ENCODE measurements at places on chromosomes 7 and 10. TPM values are rescaled to one million over a fixed set of nuclear protein-coding genes. Genes with fewer than 3 reads are reported as not detected.

- H3K27ac ChIP-seq, result no peak overlapping the region
- H3K36me3 ChIP-seq, result no peaks in the 10 kb centered on the region
- H3K4me1 ChIP-seq, result no peaks in the 10 kb centered on the region
- H3K27me3 ChIP-seq, result no peaks in the 10 kb centered on the region
- no peak for DNase-seq
Measured at GRCh38 chr10:16867556-16867955, 50.3 kb upstream of the RSU1 start.

DNA sequence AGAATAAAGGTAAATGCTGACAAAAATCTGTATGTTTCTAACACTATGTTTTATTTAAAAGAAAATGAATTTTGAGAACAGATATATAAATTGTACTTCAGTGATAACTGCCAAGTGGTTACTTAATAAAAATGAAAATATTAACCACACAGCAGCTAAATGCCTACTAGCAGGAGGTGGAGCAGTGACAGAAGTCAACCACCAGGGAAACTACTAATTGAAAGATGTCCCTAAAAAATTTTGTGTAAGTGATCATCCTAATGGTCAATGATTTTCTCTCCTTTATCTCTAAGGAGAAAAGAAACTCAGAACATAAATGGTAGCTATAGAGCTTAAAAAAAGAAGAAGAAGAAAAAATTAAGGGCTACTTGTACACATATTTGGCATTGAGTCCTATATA, 22.9 kb downstream of the WNT16 start:
- no peaks in the 10 kb centered on the region for H3K4me1 ChIP-seq
- no peak overlapping the region for H3K27ac ChIP-seq
- no peak overlapping the region for H3K4me3 ChIP-seq
- no peak for DNase-seq
- H3K27me3 ChIP-seq, result no peaks in the 10 kb centered on the region
- peaks cover 38% of the 10 kb centered on the region for H3K36me3 ChIP-seq

DNA sequence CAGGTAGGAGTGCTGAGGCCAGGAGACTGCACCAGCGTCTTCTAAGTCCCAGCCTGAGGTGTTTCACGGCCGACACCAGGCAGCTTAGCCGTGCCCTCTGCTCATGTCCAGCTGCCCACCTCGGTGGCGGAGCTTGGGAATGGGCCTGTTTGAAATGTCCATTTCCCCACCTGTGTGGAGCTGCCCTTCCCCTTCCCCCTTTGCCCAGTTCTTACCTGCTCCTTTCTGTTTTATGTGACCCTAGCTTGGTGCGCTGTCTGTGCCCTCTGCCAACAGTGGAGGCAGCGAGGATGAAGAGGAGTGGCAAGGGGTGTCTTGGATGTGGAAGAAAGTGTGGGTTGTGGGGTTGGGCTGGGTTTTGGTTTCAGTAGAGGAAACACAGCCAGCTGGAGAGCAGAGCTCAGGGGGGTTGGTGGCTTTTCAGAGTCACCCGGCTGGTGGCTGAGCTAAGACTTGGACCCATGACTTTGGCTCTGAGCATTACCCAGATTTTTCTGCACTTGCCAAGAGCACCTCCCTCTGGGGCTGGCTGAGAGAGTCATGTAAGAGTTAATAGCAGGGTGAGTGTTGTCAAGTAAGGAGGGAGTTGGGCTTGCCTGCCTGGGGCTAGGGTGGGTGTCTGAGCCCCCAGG, 37.4 kb downstream of the GBX1 start:
- no peaks in the 10 kb centered on the region for H3K4me1 ChIP-seq
- no peak for DNase-seq
- H3K4me3 ChIP-seq, result no peak overlapping the region
- H3K27me3 ChIP-seq, result no peaks in the 10 kb centered on the region

The CHAT gene
- total RNA-seq, result not detected

DNA sequence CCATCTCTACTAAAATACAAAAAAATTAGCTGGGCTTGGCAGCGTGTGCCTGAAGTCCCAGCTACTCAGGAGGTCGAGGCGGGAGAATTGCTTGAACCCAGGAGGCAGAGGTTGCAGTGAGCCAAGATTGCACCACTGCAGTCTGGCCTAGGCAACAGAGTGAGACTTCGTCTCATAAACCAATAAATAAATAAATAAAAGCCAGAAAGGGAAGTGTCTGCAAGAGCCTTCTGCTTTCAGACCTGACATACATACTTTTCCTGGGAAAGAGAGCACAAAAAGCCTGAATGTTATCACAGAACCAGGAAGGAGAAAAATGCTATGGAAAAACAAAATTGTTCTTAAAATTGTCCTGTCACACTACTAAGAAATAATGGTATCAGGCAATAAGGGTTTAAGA, 4.1 kb upstream of the KIF5B start:
- no peak for DNase-seq
- no peaks in the 10 kb centered on the region for H3K36me3 ChIP-seq
- H3K27ac ChIP-seq, result no peak overlapping the region

The MALRD1 gene
- total RNA-seq, result not detected

GRCh38 chr10:30647089-30647488, 17.5 kb upstream of the LYZL2 start:
- no peak overlapping the region for H3K27ac ChIP-seq
- peaks cover 5% of the 10 kb centered on the region for H3K27me3 ChIP-seq
- no peaks in the 10 kb centered on the region for H3K4me1 ChIP-seq
- no peak for DNase-seq
- no peaks in the 10 kb centered on the region for H3K36me3 ChIP-seq

The ASZ1 gene
- not detected for total RNA-seq

The MCMBP gene
- 28.6 TPM for total RNA-seq

GRCh38 chr7:2331707-2332106, 17.5 kb upstream of the SNX8 start:
- DNase-seq, result no peak
- no peak overlapping the region for H3K27ac ChIP-seq
- no peaks in the 10 kb centered on the region for H3K36me3 ChIP-seq
- H3K4me3 ChIP-seq, result no peak overlapping the region

DNA sequence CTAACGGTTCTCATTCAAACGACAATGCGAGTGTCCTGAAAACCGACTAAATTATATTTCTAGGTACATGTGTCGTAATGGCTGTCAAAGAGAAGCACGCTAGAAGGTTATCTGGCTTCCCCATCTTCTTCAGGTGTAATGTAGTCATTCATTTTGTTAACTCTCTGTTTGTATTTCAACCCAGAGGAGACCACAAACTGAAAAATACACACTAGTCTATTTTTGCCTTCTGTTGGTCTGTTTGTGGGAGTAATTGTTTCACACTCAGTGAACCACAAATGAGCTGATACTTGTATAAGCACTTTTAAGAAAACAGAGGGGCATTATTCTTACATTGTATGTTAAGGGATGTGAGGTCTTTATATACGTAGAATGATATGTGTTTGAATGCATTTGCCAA, 305.9 kb downstream of the GATA3 start:
- H3K36me3 ChIP-seq, result no peaks in the 10 kb centered on the region
- H3K4me1 ChIP-seq, result peaks cover 20% of the 10 kb centered on the region
- H3K27ac ChIP-seq, result no peak overlapping the region
- no peaks in the 10 kb centered on the region for H3K27me3 ChIP-seq
- H3K4me3 ChIP-seq, result no peak overlapping the region
- peak; percentile 43 for DNase-seq

- H3K4me1 ChIP-seq, result no peaks in the 10 kb centered on the region
- no peaks in the 10 kb centered on the region for H3K36me3 ChIP-seq
- H3K27me3 ChIP-seq, result no peaks in the 10 kb centered on the region
- DNase-seq, result no peak
- H3K4me3 ChIP-seq, result no peak overlapping the region
Measured at GRCh38 chr10:125457406-125457805, 225.6 kb downstream of the TEX36 start.

The TDRD1 gene
- 0.33 TPM for total RNA-seq

GRCh38 chr7:118517275-118517674, 292.8 kb downstream of the ANKRD7 start:
- H3K27me3 ChIP-seq, result no peaks in the 10 kb centered on the region
- no peak for DNase-seq
- H3K4me1 ChIP-seq, result no peaks in the 10 kb centered on the region
- H3K27ac ChIP-seq, result no peak overlapping the region
- H3K36me3 ChIP-seq, result no peaks in the 10 kb centered on the region

The SSC4D gene
- total RNA-seq, result not detected

GRCh38 chr10:132458071-132458585, 61.1 kb downstream of the PWWP2B start:
- DNase-seq, result no peak
- no peaks in the 10 kb centered on the region for H3K36me3 ChIP-seq
- no peak overlapping the region for H3K27ac ChIP-seq
- no peaks in the 10 kb centered on the region for H3K27me3 ChIP-seq
- no peak overlapping the region for H3K4me3 ChIP-seq

DNA sequence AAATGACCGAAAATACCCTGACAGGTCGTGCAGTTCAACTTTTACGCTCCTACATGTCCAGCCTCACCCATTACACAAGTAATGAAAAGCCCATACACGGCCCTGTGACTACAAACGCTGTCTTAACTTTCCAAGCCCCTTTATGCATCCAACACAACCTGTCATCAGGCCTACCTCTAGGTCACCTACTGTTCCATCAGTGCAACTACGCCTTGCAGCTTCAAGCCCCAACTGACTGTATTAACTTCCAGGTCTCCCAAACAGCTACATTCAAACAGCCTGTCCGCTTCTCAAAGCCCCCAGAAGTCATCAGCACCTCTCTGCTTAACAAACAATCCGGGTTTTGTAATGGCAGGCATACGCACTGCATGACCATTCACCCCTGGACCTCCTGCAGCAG, 19.2 kb downstream of the ZNF107 start:
- H3K36me3 ChIP-seq, result peaks cover 53% of the 10 kb centered on the region
- H3K4me1 ChIP-seq, result peaks cover 13% of the 10 kb centered on the region
- no peak for DNase-seq
- H3K27ac ChIP-seq, result no peak overlapping the region
- no peak overlapping the region for H3K4me3 ChIP-seq
- no peaks in the 10 kb centered on the region for H3K27me3 ChIP-seq

- H3K4me1 ChIP-seq, result no peaks in the 10 kb centered on the region
- H3K4me3 ChIP-seq, result no peak overlapping the region
- no peak overlapping the region for H3K27ac ChIP-seq
- no peak for DNase-seq
Measured at GRCh38 chr7:139515266-139515665, 8.2 kb upstream of the CLEC2L start.

DNA sequence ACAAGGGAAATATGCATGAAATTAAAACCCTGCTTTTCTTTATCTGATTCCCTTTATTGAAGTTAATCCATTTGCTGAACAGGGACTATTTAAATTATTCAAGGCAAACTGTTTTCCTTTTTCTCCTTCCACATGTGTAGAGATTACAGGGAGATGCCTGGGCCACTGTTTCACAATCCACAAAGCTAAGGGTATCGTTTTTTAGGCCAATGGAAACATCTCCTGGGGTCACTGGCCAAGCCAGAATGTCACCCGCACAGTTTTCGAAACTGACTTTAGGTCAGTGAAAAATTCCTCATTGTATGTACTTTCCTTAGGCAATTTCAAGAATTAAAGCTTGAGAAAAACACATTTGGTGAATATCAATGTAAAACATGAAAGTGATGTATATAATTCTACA, 259.2 kb upstream of the BMPER start:
- no peaks in the 10 kb centered on the region for H3K27me3 ChIP-seq
- H3K4me3 ChIP-seq, result no peak overlapping the region
- no peaks in the 10 kb centered on the region for H3K36me3 ChIP-seq
- DNase-seq, result no peak
- peaks cover 9% of the 10 kb centered on the region for H3K4me1 ChIP-seq

DNA sequence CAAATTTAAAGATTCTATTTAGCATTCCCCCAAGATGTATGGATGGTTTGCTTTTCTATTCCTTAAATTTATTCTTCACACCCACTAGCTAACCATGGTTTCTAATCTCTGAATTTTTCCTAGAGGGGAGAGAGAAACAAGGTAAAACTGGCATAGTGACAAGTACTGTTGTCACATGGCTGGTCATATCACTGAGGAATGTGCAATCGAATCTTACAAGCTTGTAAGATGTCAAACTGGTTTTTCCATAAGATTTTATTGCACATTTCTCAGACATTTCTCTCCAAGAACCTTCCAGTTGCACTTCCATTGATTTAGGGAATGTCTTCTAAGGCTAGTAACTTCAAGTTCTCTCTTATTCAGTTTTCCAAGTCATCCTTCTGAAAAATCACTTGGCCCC, 89.8 kb downstream of the MBL2 start:
- no peak overlapping the region for H3K27ac ChIP-seq
- no peaks in the 10 kb centered on the region for H3K4me1 ChIP-seq
- H3K4me3 ChIP-seq, result no peak overlapping the region
- no peak for DNase-seq
- no peaks in the 10 kb centered on the region for H3K36me3 ChIP-seq

The TMEM176A gene
- 2.0 TPM for total RNA-seq

DNA sequence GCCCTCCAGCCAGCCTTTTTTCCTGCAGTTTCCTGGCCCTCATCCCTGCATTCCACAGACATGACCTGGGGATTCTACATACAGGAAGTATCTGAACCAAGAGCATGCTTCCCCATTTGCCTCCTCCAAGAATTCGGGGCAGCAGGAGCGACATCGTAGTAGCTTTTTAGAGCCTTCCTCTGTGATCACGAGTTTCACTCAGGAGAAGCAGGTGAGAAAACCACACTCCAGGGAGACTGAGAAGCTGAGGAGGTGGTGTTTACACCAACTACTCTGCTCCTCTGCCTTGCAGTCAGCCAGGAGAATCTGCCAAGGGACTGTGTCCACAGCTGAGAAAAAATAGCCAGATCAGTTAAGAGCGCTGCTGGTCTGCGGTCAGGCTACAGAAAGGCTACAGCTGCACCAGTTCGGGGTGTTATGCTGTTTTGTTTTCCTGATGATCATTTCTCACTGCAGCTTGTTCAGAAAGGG, 54.1 kb downstream of the HSPA12A start:
- H3K27me3 ChIP-seq, result no peaks in the 10 kb centered on the region
- H3K36me3 ChIP-seq, result no peaks in the 10 kb centered on the region
- H3K4me3 ChIP-seq, result no peak overlapping the region
- no peak for DNase-seq

DNA sequence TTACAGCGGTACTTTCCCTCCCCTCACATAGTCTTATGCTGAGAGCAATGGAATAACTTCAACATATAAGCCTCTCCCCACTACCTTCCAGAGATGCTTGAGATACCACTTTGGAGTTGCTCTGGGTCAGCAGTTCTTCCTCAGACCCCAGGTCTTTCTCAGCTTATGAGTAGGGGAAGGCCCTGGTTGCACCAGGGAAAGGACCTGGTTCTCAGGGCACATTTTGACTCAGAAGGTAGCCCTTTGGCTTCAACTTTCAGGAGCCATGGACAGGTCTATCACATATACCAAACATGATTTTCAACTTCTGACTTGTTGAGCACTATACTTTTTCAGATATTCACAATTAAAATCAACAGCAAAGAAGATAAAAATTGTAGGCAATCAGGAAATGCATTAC, 11.5 kb upstream of the FIGNL1 start:
- H3K4me3 ChIP-seq, result no peak overlapping the region
- H3K4me1 ChIP-seq, result no peaks in the 10 kb centered on the region
- H3K36me3 ChIP-seq, result no peaks in the 10 kb centered on the region
- H3K27me3 ChIP-seq, result no peaks in the 10 kb centered on the region

DNA sequence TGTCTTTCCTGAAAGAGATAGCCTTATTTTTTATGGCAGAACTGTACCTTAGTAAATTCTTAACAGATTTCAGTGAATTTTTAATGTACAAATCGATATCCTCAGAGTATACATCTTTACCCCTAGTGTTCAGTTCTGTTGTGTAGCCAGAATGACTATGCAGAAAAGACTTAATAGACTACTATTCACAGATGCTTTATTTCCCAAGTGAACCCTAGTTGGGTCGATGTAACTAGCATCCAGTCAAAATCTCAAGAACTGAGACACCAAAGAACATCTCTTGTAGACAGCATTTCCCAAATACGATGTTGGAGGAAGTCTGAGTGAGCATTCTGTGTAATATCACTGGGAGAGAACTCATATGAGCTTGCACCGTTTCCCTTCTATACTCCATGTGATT, 1.5 kb downstream of the AKR1C3 start:
- H3K27me3 ChIP-seq, result no peaks in the 10 kb centered on the region
- peaks cover 10% of the 10 kb centered on the region for H3K36me3 ChIP-seq
- H3K4me3 ChIP-seq, result peak overlapping the region; percentile 63

Data from natural killer cell (primary cell).